ENCODE measurements at places on chromosomes 11 and 22. TPM values are rescaled to one million over a fixed set of nuclear protein-coding genes. Genes with fewer than 3 reads are reported as not detected.
A peak's percentile ranks its signal among the peaks of the same experiment; 100 is the strongest.

Gene MED17
- total RNA-seq, result 43.9 TPM

Gene CCDC116
- 0.70 TPM for total RNA-seq

Gene NOX4
- total RNA-seq, result 0.49 TPM

Gene SLC5A1
- total RNA-seq, result 0.45 TPM

Gene C22orf42
- total RNA-seq, result not detected

Gene SLC37A2
- 1.0 TPM for total RNA-seq

Gene LRRN4CL
- 0.81 TPM for total RNA-seq

Gene BACE1
- 25.3 TPM for total RNA-seq

Gene BDNF
- 0.70 TPM for total RNA-seq

Gene RFPL1
- total RNA-seq, result not detected

Gene TIGD3
- total RNA-seq, result 2.9 TPM

DNA sequence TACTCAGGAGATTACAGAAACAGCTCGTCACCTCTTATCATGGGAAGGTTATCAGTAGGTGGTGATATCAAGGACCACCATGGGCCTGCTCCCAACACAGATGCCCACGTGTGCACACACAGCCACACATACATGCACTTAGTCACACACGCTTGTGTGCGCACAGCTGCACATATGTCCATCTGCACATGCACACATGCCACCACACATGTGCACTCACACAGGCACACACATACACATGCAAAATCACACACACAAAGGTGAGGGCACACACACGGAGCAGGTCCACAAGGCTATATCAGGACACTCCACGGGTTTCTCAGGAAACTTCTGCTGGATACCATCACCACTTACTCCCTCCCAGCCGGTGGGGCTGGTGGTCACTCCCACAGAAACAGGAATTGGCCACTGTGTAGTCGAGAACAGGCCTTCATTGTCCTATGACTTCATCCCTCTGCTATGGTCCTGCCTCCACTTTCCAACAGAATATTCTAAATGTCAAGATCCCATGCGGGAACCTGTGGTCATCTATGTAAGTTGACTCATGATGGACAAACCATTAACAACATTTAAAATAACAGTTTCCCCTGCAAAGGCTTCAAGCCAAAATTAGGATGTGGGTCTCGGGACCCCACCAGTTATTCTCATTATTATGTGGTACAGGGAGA is 2.2 kb downstream of the C11orf24 start:
- peak; percentile 79 for DNase-seq

DNA sequence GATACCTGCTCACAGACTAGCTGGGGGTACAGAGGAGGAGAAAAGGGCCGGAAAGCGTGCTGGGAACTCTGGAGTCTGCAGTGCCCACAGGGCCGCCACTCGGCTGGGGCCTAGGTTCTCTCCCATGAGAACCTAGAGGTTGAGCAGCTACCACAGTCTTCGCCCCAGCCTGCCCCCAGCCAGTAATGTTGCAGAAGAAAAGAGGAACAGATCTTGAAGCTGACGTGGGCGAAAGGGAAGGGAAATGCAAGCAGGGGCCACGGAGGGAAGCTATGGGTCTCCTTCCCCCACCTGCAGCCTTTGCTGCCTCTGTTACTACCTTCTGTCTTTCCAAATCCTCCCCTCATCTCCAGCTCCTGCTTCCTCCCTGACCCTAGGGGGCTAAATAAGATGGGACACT is 28.8 kb upstream of the P2RY2 start:
- no peak for DNase-seq

- DNase-seq, result no peak
Observed at GRCh38 chr11:114166897-114167323, 107.4 kb downstream of the ZBTB16 start.

DNA sequence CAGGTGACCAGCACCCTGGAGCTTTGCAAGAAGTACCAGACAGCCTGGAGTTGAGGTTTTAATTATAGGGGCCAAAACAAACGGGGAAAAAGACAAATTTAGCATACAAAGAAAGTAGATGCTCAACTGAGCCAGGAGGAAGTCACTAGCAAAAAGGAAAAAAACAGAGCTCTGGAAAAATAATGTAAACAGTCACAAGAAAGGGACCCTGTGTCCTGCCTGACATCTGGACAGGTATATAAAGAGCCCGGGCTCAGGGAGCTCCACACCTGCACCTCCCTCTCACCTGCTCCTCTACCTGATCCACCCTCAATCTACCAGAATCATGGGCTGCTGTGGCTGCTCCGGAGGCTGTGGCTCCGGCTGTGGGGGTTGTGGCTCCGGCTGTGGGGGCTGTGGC is at the start of gene KRTAP5-10:
Gene KRTAP5-10, plus strand, starts transcription at position 301 of the 400 bp plus-strand sequence. Its CDS starts 25 bp downstream, at position 326.
- no peak for DNase-seq

DNA sequence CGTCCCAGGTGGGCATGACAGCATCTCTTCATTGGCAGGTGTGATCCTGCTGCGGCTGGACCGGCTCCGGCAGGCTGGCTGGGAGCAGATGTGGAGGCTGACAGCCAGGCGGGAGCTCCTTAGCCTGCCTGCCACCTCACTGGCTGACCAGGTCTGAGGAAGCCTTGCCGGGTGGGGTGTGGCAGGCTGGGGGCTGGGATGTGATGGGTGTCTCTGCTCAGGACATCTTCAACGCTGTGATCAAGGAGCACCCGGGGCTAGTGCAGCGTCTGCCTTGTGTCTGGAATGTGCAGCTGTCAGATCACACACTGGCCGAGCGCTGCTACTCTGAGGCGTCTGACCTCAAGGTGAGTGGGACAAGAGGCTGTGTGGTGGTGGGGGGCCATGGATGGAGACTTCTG is 3.5 kb downstream of the LARGE2 start:
- no peak for DNase-seq

GRCh38 chr11:117335399-117335798 is 7.7 kb downstream of the CEP164 start:
- DNase-seq, result no peak

DNA sequence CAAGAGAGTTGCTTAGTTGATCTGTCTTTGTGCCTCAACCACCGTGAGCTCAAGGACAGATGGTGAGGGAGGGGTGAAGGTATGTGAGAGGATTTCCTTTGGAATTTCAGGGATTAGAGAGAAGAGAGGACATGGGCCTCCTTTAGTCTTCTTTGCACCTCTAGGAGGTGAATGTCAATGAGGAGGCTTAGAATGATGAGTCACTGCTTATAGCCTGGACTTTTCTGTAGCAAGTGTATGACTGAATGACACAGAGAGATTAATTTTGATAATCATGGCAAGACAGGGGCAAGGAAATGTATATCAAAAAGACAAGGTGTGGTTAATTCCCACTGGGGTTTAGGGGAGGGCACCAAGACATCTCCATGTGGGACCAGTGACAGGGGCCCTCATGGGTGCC is 947.3 kb upstream of the TENM4 start:
- no peak for DNase-seq

DNA sequence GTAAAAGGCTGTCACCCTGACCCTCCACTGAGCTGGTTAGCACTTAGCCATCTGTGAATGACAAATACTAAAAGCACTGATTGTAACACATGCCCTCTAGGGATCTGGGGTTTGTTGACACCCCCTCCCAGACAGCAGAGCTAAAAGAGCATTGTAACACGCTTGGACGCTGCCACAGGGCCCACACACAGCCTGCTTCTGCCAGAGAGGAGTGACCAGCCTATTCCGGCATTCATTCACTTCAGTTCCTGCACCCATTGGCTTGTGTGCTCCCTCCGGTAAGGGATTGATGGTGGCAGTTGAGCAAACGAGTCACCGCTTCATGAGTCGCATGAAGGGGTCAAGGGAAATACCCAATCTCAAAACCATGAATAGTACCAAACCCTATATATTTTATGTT is 15.8 kb downstream of the OR10D3 start:
- no peak for DNase-seq

DNA sequence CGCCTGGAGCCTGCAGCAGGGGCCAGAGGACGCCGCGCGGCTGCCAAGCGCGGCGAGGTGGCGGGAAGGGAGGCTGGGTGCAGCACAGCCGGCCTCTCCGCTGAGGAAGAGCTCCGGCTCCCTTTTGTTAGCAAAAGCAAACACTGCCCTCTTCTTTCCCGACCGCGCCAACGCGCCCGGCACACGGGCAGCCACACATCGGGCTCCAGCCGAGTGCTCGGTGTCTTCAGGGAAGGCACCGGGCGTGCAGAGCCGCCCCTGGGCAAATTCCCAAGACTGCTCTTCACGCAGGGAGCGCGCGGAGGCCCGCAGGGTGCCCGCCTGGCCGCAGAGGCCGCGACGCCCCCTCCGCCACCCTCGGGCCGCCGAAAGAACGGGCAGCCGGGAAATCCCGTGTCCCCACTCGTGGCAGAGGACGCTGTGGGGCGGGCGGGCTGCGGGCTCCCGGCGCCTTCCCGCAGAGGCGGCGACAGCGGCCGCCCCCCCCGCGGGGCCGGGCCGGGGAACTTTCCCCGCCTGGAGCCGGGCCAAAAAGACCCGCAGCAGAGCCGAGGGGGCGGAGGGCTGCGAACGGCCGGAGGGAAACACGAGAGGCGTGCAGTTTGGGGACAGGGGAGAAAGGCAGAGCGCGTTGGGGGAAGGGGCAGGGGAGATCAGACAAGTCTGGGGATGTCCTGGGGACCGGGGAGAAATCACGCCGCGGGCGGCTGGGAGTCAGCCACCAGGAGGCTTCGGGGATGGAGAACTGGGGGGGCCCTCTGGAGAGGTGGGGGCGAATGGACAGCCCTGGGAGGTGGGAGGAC is 931 bp downstream of the CADM1 start:
- DNase-seq, result peak; percentile 29

- no peak for DNase-seq
Observed at GRCh38 chr11:18726040-18726439, at the start of gene IGSF22. Gene IGSF22 (minus strand): TSS chr11:18726188. CDS start chr11:18724236, 1,952 bp downstream.

DNA sequence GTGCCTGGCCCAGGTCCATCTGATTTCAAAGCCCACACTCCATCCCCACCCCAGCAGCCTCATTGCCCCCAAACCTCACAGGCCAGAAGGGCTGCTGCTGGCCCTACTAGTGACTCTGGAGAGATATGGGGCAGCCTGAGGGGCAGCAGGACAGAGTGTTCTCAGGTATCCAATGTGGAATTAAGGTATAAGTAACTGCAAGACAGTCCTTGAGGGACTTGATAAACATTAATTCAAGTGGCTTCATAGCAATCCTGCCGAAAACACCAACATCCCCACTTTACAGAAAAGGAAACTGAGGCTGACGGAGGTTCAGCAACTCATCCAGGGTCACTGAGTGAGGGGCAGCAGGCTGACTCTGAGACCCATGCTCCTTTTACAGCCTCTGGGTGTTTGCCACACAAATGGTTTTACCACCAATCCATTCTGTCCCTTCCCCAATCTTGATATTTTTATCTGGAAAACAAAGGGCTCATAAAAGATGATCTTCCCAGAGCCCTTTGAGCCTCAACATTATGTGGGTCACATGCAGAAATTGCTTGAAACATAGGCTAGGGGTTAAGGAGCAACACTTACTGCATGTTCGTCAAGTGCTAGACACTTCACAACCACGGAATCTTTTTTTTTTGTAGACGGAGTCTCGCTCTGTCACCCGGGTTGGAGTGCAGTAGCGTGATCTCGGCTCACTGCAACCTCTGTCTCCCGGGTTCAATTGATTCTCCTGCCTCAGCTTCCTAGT is 2.3 kb downstream of the NIPSNAP1 start:
- DNase-seq, result no peak

- no peak for DNase-seq
Observed at GRCh38 chr22:19181786-19182471, 3.4 kb upstream of the SLC25A1 start.

GRCh38 chr11:121482231-121483129 is 29.7 kb upstream of the SORL1-AS1 start:
- peak; percentile 34 for DNase-seq

DNA sequence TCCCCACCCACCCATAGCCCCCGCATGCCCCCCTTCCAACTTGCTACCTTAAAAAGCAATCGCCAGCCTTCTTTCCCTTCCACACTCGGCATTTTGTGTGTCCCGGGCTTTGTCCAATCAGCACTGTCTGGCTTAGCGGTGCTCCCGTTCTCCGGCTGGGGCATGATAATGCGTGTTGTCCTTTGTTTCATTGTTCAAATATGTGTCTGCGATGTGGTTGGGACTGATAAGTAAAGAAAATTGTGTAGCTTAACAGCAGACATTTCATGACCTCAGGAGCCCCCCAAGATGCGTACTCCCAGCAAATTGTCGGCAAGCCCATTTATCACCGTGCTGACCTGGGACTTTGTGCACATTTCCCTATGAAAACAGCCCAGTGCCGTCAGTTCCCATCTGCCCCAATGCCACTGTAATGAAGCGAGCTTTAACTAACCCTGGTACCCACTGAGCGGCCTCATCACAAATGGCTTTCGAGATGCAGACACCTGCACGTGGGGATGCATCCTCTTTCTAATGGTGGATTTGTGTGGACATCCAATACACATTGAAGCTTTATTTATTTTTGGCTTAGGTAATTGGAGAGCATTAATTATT is 167.0 kb upstream of the E2F8 start:
- DNase-seq, result no peak

GRCh38 chr11:103110391-103110790 is 1.2 kb downstream of the DYNC2H1 start:
- DNase-seq, result no peak

DNA sequence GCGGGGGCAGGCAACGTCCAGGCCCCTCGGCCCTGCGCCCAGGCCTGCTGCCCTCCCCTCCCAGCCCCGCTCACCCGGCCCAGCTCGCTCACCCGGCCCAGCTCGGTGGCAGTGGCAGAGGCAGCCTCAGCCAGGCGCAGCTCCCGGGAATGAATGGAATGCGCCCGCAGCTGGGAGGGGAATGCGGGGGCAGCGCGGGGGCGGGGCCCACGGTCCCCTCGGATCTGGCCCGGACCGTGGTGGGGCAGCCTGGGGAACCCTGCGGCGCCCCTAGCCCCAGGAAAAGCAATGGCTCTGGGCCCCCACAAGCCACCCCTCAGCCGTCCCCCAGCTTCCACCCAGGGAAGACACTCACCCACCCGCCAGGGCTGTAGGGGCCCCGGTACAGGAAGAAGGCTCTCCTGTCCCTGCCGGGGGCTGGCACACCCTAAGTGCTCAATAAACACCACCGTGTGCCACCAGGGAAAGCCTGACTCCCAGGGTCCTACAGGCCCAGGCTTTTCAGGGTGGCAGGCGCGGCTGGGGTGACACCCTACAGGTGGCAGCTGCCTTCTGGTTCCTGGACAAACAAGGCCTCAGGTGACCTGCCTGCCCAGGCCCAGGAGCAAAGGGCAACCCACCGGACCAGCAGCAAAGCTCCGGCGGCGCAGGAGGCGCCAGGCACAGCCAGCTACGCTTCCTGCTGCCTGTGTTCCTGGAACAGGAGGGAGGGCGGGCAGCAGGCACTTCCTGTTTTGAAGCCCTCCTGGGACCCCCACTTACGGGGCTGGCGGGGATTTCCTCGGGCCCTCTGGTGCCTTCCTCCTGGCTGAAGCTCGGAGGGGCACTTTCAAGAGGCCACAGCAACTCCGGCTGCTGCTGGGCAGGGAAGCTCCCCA is 13.8 kb downstream of the PLXNB2 start:
- DNase-seq, result peak; percentile 87

- no peak for DNase-seq
Observed at GRCh38 chr11:82843057-82843795, 57.0 kb downstream of the PRCP start.

GRCh38 chr11:69311767-69312385 is 17.9 kb downstream of the MYEOV start:
- DNase-seq, result peak; percentile 21

All from cardiac muscle cell (in vitro differentiated cells and primary cell).